ENCODE measurements at places on chromosomes 7 and 10.

GRCh38 chr7:44959433-44959951 lies 19.3 kb downstream of the MYO1G start:
- DNase-seq: no peak

GRCh38 chr10:30877111-30877510 lies 154.6 kb downstream of the ZNF438 start:
- no peak for DNase-seq

DNA sequence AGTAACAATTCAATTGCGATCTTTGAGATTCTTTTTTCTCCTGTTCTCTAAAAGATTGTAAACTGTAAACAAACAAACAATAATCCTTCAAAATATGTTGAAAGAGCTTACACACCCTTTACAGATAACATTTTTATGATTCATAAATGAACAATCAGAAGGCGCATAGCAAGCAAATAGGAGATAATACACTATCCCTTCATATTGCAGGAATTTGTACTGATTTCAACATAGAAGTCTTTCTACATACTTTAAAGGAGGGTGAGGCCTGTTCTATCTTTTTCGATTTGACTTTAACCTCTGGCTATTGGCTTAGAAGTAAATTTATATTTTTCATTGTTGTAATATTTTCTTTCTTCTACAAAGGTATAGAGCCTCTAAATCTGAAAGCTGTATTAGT lies 57.2 kb downstream of the TFEC start:
- DNase-seq: no peak

DNA sequence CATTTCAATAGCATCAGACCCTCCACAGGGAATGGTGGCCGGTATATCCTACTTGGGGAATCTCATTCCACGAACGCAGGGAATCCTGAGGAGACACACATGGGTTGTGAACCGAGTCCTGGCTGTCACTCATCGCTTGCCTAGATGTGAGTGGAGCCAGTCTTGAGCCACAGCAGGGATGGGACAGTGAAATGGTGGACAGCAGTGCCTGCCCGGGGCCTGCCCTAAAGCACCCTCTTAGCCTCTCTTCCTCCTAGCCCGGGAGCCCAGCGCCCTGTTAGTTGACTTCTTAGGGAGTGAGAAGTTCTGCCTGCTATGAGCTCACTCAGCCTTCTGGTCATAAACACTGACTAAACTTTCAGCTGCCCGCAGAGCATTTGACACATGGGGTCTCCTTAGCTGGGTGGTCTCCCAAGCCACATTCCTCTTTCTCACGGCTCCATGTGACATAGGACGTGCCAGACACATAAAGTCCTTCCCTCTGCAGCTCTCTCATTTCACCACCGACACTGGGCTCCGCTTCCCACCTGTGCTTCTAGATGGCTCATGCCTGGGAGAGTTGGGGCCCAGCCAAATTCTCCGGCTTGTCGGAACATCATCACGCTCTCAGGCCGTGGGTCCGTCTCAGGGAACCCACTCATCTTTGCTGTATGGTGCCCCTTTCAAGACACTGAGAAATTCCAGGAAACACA lies 60.9 kb downstream of the TCERG1L start:
- DNase-seq: no peak

GRCh38 chr7:16963044-16963443 lies 81.3 kb upstream of the AGR3 start:
- no peak for DNase-seq

DNA sequence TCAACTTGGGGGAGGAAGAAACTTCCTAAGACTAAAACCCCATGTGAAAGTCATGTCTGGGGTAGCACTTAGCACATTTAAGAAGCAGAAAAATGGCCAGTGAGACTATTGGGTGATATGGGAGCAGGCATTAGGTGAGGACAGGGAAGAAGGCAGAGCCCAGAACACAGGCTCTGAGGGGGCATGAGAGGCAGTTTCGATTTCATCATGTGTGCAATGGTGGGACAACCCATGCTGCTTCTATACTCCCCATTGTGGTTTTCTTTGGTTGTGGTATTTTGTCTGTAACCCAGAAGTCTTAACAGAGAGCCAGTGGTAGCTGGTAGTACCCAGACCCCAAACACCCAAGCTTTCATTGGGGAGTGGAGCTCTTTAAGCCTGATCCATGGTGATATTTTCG lies 752.0 kb downstream of the GRID1 start:
- no peak for DNase-seq

GRCh38 chr7:126057979-126058378 lies 1128.4 kb upstream of the POT1 start:
- no peak for DNase-seq

GRCh38 chr7:29956487-29956836 lies 33.1 kb downstream of the SCRN1 start:
- DNase-seq: no peak

DNA sequence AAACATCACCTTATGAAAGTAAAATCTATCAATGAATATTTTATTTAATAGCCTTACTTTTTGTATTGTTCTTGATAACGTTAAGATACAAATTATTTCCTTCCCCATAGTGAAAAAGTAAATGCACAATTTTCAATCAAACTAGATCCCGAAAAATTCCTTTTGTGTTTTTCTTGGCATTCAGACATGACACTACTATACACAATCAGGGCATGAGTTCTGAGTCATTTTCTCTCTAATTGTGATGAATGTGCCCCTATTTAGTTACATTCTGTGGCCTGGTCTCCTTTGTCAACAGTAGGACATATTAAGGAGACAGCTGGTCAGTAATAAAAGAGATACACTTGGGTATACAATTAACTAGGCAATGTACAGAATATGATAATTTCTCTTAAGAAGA lies 19.8 kb downstream of the COL1A2 start:
- DNase-seq: no peak

GRCh38 chr10:75098902-75099673 lies 12.4 kb upstream of the SAMD8 start:
- DNase-seq: no peak

DNA sequence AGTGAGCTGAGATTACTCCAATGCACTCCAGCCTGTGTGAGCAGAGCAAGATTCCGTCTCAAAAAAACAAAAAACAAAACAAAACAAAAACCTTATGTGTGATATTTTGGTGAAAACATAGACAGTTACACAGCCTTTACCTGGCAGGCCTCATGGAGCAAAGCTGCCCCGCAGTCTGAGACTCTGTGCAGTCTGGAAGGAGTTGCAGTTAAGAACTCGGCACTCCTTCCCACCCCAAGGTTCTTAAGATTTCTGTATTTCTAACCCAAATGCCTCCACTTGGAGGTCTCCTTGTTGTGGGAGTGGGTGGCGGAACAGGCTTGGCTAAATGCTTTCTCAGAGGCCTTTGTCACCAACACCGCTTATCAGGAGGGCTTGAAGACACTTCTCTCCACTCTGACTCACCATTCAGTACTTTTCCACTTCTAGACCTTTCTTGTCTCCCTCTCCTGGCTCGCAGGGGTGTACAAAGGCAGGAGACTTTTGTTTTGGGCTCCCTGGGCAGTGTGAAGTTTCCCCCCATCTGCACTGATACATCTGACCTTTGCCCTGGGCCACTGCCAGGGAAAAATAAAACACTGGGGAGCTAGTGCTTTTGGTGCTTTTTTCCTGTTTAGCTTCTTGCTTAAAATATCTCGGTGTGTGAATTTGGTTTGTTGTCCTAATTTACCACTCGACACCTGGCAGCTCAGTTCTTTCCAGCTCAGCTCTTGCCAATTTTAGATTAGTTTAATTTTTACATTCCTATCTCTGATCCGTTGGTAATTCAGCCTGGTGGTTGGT lies 51.3 kb upstream of the MAGI2 start:
- DNase-seq: no peak

GRCh38 chr10:4813496-4813895 lies 12.5 kb upstream of the AKR1E2 start:
- DNase-seq: no peak

DNA sequence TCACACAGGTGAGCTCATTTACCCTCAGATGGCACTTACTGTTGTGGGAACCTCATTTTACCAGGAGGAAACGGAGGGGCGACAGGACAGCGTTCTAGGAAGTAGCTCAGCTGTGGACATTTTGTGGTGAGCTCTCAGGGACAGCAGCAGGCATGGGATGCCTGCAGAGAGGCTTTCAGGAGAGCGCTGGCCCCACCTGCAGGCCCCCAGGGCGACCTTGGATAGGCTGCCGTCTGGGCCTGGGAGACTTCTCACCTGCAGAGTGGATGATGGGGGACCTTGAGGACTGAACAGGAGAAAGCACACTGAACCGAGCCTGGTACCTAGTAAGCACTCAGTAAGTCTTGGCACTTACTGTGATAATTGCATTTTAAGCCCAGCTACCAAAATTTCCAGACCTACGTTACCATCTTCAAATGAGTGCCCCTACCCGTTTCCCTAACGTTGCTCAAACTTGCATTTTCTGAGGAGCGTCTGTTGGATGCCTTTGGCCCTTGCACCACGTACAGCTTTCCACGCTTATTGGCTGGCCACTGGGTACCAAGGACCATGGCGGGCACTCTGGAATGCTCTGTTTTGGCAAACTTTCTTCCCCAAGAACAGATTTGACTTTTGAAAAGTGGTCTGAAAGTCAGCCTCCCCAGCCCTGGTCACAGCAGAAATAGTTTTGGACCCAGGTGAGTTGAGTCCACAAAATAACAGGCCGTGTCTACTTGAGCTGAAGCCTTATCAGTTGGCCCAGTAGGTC lies 223.4 kb downstream of the EBF3 start:
- no peak for DNase-seq

DNA sequence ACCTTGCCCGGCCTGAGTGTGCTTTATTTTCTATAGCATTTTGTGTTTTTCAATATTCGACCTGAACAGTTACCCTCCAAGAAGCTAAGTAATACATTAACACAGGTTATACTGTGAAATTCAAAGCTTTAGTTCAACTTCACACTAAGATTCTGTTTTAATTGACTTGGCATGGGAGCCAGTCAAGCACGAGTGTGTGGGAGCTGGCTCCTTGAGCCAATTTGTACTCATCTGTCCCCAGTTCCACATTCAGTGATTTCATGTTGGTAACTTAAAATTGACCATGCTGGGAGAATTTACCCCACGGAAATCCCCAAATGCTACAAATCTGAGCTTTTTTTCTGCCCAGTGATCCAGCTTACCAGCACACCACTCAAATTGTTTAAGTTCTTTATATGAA lies 20.3 kb downstream of the TSPAN12 start:
- no peak for DNase-seq

- no peak for DNase-seq
These were observed 11.4 kb upstream of the TACR2 start for GRCh38 chr10:69428165-69428564.

DNA sequence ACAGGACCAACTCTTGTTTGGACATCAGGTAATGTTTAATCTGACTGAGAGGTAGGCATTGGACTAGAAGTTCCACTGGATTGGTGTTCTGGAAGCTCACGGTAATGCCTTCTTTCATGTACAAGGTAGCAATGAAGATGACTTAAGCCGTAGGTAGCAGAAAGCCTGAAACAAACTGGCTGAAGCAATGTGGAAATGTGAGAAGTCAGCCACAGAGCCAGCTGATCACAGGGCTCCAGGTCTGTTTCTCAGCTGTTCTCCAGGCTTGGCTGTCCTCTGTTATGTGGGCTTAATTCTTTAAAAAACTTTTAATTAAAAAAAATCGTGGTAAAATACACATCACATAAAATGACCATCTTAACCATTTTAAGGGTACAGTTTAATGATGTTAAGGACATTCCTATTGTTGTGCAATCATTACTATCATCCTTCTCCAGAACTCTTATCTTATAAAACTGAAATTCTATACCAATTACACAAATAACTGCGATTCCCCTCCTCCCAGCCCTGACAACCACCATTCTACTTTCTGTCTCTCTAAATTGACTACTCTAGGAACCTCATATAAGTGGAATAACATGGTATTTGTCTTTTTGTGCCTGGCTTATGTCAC lies 101.4 kb upstream of the ZNF32 start:
- DNase-seq: no peak

DNA sequence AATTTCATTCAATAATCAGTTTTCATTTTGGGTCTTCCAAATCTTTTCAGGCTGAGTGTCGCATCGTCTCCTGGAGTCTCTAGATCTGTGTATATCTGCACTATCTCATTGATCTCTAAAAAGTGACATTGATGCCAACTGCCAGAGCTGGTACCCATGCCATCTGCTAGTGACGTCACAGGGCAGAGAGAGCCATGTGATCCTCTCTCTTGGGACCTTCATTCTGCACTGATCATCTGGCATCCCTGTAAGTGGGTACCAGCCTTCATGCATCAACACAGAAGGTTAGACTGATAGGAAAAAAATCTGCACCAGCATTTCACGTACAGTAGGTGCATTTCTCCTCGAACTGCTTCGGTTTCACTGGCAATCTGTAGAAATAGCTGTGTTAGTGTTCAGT lies at the start of gene NEUROD6:
Gene NEUROD6, minus strand, starts transcription at position 124 of the 400 bp plus-strand sequence. CDS start 1,458 bp downstream, outside the sequence.
- DNase-seq: no peak

DNA sequence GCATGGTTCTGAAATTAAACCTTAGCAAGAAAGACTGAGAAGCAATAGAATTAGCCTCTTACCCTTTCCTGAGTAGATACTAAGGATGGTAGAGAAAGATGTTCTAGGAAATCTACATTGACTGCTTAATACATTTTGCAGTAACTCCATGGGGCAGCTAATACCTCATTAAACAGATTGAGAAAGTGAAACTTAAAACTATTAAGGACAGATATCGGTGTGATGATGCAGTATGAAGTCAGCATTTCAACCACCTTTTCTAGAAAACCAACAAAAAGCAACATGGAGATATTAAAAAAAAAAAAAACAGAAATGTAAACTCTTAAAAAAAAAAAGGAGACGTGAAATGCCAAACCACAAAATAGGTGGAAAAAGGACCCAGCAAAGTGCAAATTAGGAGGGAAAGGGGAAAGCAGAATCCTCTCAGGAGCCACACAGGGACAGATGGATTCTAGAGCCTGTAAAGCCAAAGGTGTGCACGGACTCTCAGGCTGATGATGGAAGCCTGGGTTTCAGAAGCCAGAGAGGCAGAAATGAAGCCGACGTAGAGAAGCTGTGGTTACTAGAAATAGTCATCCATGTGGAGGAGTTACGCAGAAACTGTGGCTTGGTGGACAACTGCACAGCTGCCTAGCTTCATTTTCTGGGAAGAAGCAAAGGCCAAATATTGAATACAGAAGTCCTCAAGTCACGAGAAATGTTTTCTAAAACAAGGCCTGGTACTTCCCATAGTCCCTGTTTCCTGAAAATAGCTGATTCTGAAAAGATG lies 38.1 kb upstream of the GPR141 start:
- DNase-seq: no peak

DNA sequence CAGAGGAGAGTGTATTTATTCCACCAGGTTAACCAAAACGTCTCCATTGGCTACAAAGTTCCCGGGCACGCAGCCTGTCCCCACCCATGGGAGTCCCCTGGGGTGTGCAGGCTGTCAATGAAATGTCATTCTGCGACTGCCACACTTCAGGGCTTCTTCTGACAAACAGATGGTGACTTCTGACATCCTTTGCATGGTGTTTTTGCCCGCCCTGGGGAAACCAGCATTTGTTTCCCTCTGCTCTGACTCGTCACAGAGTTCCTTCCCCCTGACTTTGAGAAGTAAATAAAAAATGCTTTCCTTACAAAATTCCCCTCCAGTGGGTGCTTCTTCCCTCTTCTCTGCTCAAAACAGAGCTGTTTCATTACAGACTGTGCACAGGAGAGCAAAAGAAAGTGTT lies 38.2 kb downstream of the TNS3 start:
- no peak for DNase-seq

All from endothelial cell (in vitro differentiated cells).